A549 treated with CORT108297 at 1 μM for 4 hours (cell line): ENCODE measurements at places on chromosomes 1 and 21. TPM values are rescaled to one million over a fixed set of nuclear protein-coding genes. Genes with fewer than 3 reads are reported as not detected.

CATSPERE gene
- 0.02 to 0.22 TPM (median 0.09 TPM) in 5 replicates for total RNA-seq

TFF2 gene
- total RNA-seq, result not detected in 5 replicates

CD2 gene
- total RNA-seq, result not detected in 5 replicates

FMOD gene
- total RNA-seq, result 0.03 to 0.05 TPM in 2 of 5 replicates, not detected in the others

S100B gene
- not detected in 5 replicates for total RNA-seq

DOP1B gene
- total RNA-seq, result 3.2 to 6.0 TPM (median 4.6 TPM) in 5 replicates

AGO3 gene
- total RNA-seq, result 5.8 to 9.8 TPM (median 6.8 TPM) in 5 replicates

SPATA17 gene
- total RNA-seq, result 2.0 to 2.8 TPM (median 2.7 TPM) in 5 replicates

SOX13 gene
- 13.5 to 20.6 TPM (median 19.5 TPM) in 5 replicates for total RNA-seq

OR2T11 gene
- not detected in 5 replicates for total RNA-seq

SLFNL1 gene
- total RNA-seq, result 0.02 to 0.09 TPM (median 0.05 TPM) in 4 of 5 replicates, not detected in the other

A3GALT2 gene
- total RNA-seq, result not detected in 5 replicates

DDAH1 gene
- total RNA-seq, result 5.3 to 7.5 TPM (median 6.6 TPM) in 5 replicates

SIM2 gene
- total RNA-seq, result 7.7 to 11.7 TPM (median 11.0 TPM) in 5 replicates

GRIK3 gene
- not detected in 5 replicates for total RNA-seq

LCE2A gene
- not detected in 5 replicates for total RNA-seq

PLA2G2D gene
- 0.13 TPM in 1 of 5 replicates, not detected in the others for total RNA-seq

SKI gene
- 19.2 to 25.3 TPM (median 23.3 TPM) in 5 replicates for total RNA-seq

ADAMTS5 gene
- not detected in 5 replicates for total RNA-seq

CNR2 gene
- not detected in 5 replicates for total RNA-seq

CFAP107 gene
- not detected in 5 replicates for total RNA-seq

ERVH48-1 gene
- total RNA-seq, result not detected in 5 replicates

PAPPA2 gene
- total RNA-seq, result 0.01 to 0.02 TPM (median 0.01 TPM) in 4 of 5 replicates, not detected in the other

CD1C gene
- total RNA-seq, result not detected in 5 replicates

SHISA4 gene
- total RNA-seq, result 10.7 to 19.4 TPM (median 17.9 TPM) in 5 replicates

UBE2U gene
- total RNA-seq, result not detected in 5 replicates

LINGO4 gene
- not detected in 5 replicates for total RNA-seq

PRPF38B gene
- 19.4 to 26.1 TPM (median 21.8 TPM) in 5 replicates for total RNA-seq

OR2M3 gene
- total RNA-seq, result not detected in 5 replicates

GPR52 gene
- not detected in 5 replicates for total RNA-seq

TTC34 gene
- 0.02 to 0.06 TPM (median 0.04 TPM) in 5 replicates for total RNA-seq

PSMB2 gene
- total RNA-seq, result 78.1 to 108 TPM (median 102 TPM) in 5 replicates

LRRC3 gene
- total RNA-seq, result 1.3 to 2.3 TPM (median 2.1 TPM) in 5 replicates

CCDC185 gene
- total RNA-seq, result 0.08 to 0.13 TPM (median 0.10 TPM) in 4 of 5 replicates, not detected in the other

TRIM67 gene
- 0.14 to 0.25 TPM (median 0.20 TPM) in 5 replicates for total RNA-seq

RPTN gene
- total RNA-seq, result not detected in 5 replicates

PTPRC gene
- not detected in 5 replicates for total RNA-seq
